ENCODE measurements at places on chromosomes 1 and 21.
A peak's percentile ranks its signal among the peaks of the same experiment; 100 is the strongest.

GRCh38 chr1:180135535-180135934 lies 19.1 kb upstream of the QSOX1 start:
- no peak for DNase-seq

- DNase-seq: no peak
Observed at GRCh38 chr1:227357171-227357926, 39.1 kb upstream of the CDC42BPA start.

DNA sequence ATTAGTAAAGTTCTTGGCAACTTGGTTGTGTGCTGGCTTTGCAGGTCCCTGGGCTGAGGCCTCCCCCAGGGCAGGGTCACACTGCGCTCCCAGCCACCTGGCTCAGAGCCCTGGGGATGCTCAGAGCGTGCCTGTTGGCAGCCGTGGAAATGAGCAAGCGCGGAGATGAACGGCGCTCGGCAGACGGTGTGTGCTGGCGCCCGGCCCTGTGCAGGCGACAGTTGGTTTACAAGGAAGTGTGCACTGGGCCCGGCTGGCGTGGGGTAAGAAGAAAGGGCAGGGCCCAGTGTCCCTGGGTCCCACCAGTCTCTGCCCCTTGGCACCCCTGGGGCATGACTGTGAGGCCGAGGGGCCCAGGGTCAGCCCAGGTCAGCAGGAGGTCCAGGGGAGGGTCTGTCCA lies 25.7 kb upstream of the PEX10 start:
- DNase-seq: no peak

- DNase-seq: no peak
Observed at GRCh38 chr1:156814571-156815260, 1.9 kb downstream of the SH2D2A start.

DNA sequence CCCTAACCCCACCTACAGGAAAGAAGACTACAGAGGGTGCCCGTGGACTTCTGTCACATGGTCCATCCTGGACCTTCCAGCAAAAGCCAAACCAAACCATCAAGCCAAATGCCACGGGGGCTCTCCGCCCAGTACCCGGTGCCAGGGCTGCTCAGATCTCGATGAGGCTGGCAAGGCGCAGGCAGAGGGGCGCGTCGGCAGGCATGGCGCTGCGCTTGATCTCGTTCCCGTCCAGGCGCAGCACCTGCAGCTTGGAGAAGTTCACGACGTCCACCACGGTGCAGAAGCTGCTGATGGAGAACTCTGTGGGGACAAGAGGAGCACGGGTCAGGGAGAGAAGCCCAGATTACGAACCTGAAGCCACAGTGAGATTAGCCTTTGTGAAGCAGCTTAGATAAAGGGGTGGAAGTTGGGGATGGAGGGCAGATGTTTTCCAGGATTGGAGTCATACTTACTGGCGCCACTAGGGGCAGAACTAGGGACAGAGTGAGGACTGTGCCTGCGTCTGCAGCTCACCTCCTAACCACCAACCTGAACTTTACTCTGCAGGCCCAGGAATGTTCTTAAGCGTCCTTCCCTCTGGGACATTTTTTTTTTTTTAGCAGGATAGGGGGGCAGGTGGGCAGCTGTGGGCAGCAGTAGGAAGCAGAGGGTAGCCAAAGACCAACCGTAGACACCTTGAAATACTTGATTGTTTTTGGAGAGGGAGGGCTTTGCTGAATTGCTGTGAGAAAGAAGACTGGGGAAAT lies 8.6 kb downstream of the FMOD start:
- DNase-seq: peak; percentile 59

GRCh38 chr1:230127105-230128054 lies 60.3 kb downstream of the GALNT2 start:
- DNase-seq: no peak

DNA sequence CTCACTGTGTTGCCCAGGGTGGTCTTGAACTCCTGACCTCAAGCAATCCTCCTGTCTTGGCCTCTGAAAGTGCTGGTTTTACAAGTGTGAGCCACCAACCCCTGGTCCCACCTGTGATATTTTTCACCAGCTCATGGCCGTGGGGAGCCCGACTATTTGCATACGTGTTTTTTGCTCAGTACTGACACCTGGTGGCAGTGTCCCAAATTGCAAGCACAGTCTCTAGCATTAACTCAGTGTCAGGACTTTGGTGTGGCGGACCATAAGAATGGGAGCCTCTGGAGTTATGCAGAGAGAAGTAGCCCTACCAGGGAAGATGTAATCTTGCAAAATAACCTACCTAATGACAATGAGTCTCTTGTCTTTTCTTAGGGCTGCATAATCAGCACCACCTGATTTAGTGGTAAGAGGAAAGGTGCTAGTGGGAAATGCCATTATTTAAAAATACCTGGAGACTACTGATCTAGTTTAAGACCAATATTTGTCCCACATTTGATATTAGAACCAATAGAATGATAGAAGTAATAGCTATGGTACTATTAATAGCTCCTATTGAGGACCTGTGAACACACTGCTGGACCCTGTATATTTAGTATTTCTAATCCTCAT lies 305.4 kb downstream of the DISC1 start:
- DNase-seq: no peak

DNA sequence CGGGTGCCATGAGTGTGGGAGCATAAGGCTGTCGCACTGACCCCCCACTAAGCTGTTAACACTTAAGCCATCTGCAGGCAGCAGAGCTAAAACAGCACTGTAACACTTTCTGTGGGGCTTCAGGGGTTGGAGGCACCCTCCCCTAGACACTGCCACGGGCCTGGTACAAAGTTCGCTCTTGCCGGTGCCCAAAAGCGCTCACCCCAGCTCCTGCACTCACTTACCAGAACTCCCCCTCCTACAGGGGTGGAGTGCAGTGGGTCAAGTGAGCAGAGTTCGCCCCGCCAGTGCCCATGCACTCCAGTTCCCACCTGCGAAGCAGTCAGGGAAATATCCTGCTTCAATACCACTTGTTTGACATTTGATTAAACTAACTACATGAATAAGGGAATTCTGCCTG lies 46.3 kb upstream of the CFAP298 start:
- no peak for DNase-seq

GRCh38 chr1:205970486-205970885 lies 27.2 kb upstream of the SLC26A9 start:
- no peak for DNase-seq

Data from NCI-H510A treated with DMSO at 0.1 percent for 48 hours (cell line).